ENCODE measurements at places on chromosomes 2 and 18.

GRCh38 chr2:65579506-65580235, 147.3 kb upstream of the SPRED2 start:
- DNase-seq, result no peak

DNA sequence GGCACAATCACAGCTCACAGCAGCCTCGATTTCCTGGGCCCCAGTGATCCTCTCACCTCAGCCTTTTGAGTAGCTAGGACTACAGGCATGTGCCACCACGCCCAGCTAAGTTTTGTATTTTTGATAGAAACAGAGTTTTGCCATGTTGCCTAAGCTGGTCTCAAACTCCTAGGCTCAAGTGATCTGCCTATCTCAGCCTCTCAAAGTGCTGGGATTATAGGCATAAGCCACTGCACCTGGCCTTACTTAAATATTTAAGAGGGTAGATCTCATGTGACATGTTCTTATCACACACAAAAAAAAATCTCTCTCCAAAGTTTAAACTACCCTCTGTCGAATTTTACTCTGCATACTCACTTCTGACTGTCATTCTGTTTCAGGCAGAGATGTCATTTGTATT, 75.4 kb upstream of the CHRNA1 start:
- no peak for DNase-seq

DNA sequence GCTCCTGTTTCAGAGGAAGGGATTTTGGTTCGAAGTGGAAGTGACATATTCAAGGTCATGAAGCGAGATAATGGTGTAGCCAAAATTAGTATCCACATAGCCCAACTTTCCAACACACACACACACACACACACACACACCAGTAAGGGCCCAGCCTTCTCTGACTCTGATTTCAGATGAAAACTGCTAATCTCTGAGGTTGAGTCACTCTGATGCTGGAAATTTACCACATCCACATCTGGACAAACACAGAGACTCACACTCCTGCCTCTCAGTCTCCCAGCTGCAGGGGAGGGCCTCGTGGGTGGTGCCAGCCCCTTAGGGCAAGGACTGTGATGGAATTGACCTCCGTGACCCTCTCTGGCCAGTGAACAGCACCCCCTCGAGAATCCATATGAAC, 29.0 kb upstream of the SLC35F6 start:
- DNase-seq, result peak; percentile 70

DNA sequence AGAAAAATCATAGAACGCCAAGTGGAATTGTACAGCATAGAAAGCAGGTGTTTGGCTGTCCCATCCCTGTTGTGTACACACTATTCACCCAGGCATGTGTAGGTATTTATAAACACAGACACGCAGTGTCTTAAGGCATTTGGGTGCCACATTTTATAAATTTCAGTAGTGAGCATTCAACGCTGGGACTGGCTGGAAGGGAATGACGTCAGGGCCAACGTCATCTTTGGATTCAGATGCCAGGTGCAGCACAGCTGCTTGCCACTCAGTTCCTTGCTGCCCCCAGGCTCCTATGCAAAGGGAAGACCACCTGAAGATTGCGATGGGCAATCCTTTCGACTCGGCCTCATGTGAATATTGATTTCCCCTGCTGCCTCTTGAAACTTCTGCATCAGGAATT, 461.7 kb upstream of the SOX11 start:
- DNase-seq, result no peak

DNA sequence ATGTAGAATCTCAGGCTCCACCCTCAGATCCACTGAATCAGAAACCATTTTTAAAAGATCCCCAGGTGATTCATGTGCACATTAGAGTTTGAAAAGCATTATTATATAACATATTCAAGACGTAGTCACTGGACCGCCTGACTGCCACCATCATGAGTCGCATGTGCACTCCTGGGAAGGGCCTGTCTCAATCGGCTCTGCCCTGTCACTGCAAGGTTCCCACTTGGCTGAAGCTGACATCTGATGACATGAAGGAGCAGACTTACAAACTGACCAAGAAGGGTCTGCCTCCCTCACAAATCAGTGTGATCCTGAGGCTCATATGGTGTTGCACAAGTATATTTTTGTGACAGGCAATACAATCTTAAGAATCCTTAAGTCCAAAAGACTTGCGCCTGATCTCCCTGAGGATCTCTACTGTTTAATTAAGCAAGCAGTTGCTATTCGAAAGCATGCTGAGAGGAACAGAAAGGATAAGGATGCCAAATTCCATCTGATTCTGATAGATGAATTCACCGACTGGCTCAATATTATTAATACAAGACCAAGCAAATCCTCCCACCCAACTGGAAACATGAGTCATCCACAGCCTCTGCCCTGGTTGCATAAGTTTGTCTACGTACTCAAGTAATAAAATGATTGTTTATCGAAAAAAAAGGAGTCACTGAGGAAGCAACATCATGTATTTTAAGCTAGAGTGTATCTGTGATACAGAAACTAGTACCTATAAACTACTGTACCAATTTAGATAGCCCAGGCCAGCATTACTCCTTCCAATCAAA, 26.2 kb downstream of the ATAD2B start:
- peak; percentile 68 for DNase-seq

Measured in non-pigmented ciliary epithelial cell (primary cell).